ENCODE measurements at places on chromosomes 12 and 14. TPM values are rescaled to one million over a fixed set of nuclear protein-coding genes. Genes with fewer than 3 reads are reported as not detected.

The TMEM121 gene
- total RNA-seq = 3.4 TPM

The TROAP gene
- total RNA-seq = 0.97 TPM

The ABCD2 gene
- 9.4 TPM for total RNA-seq

The ZDHHC22 gene
- total RNA-seq = not detected

- DNase-seq = no peak
These were observed 31.1 kb downstream of the CCDC198 start for GRCh38 chr14:57462551-57462950.

GRCh38 chr12:120994059-120994458, 15.7 kb downstream of the HNF1A start:
- DNase-seq = no peak

GRCh38 chr14:93319494-93319893, 13.3 kb downstream of the BTBD7 start:
- DNase-seq = no peak

DNA sequence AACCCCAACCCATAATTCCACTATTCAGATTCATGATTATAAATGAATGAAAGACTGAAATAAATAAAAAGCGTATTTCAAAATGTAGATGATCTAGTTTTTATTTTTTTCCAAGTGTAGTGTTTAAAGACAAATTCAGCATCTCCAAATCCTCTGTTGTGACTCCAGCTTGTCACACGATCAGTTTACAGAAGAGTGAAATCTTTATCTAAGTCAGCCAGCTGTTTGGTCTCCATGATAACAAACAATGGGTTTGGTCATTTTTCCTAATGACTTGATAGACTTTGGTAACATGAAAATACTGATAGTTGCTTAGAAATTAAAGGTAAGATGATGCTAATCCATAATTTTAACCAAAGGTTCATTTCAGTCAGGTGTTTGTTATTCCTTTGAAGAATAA, 114.5 kb upstream of the RASSF8 start:
- DNase-seq = no peak

DNA sequence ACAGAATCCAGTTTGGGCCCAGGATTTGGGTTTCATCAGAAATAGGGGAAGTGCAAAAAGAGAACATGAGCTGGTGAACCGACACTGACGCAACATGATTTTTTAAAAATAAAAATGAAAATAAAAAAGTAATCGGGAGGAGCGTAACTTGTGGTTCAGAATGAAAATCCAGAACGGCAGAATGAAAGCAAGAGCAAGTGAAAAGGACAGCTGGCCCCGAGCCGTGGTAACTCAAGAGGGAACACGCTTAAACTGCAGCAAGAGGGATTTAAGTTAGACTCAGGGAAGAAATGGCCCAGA, 1.6 kb downstream of the SLC6A12 start:
- DNase-seq = no peak

DNA sequence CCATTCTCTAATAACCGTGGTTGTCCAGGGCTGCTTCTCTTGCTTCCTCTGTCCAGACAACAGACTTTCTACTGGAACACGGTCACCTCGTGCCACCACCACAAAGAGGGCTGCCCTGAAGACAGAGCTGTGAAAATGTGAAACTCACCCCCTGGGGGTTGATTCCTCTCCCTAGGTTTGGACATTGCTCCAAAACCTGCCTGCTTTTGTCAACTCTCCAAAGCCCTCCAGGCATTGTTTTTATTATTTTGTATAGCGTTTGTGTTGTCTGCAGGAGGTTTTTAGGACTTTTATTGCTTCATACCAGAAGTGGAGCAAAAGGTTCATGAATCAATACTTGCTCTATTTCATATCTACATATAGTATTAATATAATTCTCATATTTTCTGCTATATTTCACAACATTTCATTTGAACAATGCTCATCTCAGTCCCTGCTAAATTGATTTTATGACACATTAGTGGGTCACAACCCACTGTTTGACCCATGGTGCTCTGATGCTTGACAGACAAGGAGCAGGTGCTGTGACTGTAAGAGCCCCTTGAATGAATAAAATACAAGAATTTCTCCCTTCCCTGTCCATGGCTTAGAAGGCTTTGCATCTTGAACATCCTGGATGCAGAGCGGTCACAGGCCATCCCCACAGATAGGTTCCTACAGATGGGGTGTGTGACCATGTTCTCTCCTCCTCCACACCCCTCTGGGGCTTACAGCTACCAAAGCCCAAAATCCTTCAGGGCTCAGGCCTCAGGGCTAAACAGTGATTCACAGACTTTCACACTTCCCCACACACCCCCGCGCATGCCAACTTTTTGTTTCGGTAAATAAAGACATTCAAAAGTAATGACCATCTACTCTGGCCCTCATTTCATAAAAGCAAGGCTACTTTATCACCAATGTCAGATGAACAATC, 20.6 kb upstream of the EML1 start:
- DNase-seq = no peak

GRCh38 chr14:75366963-75367362, 60.9 kb upstream of the JDP2 start:
- DNase-seq = no peak

- DNase-seq = no peak
These were observed 1127.9 kb downstream of the VRK1 start for GRCh38 chr14:97924922-97925613.

DNA sequence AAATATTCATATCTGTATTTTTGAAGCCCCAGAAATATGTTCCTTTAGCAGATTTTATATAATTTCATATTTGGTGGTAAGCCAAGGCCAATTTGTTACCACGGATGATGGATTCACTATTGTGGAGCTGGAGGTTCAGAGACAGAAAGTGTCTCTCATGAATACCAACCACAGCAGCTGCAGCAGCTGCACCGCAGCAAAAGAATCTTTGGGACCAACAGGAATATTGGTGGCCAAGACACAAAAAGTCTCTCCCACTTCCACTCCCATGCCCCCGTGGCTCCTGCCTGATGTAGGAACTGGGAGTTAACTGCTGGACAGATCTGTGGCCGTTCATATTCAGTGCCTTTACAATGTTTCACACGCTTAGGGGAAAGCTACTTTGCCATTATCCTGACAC, 155.3 kb downstream of the ADAMTS20 start:
- DNase-seq = no peak

- DNase-seq = no peak
These were observed 54.3 kb downstream of the RNFT2 start for GRCh38 chr12:116792403-116792802.

DNA sequence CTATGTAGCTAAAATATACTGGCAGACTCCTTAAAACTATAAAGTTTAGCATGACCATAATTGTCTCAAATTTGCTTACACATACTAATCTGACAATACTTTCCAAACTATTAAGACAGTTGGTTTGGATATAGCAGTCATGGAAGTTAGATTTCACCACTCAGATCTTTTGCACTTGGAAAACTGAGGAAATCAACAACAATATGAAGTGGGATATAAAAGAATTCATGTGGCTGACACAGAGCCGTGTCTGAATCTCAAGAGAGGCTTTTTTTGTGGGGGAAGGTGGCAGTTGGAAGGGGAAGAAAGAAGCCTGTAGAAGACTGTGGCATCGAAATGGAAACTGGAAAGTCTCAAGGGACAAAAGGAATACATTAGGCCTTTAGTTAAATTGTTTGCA, 166.6 kb upstream of the FLRT2 start:
- no peak for DNase-seq

- DNase-seq = no peak
These were observed 4.4 kb upstream of the CTDSP2 start for GRCh38 chr12:57850854-57851430.

DNA sequence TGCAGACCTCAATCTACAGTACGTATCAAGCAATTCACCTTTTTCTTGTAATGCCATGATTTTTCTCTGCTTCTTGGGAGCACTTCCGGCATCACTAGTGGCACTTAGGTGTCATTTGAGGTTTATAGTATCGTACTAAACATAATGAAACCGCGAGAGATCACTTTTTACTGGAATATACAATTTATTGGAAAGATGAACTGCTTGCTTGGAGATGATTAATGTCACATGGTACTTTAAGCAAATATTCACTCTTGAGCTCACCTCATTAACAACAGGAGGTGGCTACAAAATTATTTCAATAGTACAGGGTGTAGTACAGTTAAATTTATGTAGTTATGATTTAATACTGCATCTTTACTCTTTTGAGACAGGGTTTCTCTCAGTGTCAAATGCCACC, 11.5 kb downstream of the FUT8 start:
- no peak for DNase-seq

GRCh38 chr14:45610318-45610717, 357.3 kb upstream of the MIS18BP1 start:
- no peak for DNase-seq

GRCh38 chr12:13062669-13063068, 18.5 kb downstream of the FAM234B start:
- no peak for DNase-seq

- no peak for DNase-seq
These were observed 70.3 kb downstream of the ADGRD1 start for GRCh38 chr12:131024026-131024425.
